ENCODE measurements at places on chromosomes 16 and 17.

GRCh38 chr17:70100983-70101382 is 26.0 kb downstream of the KCNJ16 start:
- DNase-seq = no peak

DNA sequence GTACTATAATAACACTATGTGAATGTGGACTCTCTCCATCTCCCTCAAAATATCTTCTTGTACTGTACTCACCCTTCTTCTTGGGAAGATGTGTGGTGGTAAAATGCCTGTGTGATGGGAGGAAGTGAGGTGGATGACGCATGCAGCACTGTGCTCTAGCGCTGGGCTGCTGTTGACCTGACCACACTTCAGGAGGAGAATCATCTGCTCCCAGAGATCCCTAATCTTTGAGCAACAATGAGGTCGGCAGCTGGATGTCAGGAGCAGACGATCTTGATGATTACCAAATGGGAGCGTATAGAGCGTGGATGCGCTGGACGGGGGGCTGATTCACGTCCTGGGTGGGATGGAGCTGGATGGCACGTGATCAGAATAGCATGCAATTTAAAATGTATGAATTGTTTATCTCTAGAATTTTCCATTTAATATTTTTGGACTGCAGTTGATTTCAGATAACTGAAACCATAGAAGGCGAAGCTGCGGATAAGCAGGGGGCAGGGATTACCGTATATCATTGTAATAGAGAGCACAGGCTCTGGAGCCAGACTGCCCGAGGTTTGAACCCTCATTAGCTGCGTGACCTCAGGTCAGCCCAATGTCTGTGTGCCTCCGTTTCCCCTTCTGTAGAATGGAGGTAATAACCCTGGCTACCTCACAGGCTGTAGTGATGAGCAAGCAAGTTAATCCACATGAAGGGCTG is 23.7 kb upstream of the CYLD start:
- DNase-seq = no peak

- no peak for DNase-seq
These were observed 22.8 kb downstream of the SLC43A2 start for GRCh38 chr17:1605681-1606351.

GRCh38 chr17:55607731-55608341 is 96.6 kb upstream of the SMIM36 start:
- DNase-seq = no peak

DNA sequence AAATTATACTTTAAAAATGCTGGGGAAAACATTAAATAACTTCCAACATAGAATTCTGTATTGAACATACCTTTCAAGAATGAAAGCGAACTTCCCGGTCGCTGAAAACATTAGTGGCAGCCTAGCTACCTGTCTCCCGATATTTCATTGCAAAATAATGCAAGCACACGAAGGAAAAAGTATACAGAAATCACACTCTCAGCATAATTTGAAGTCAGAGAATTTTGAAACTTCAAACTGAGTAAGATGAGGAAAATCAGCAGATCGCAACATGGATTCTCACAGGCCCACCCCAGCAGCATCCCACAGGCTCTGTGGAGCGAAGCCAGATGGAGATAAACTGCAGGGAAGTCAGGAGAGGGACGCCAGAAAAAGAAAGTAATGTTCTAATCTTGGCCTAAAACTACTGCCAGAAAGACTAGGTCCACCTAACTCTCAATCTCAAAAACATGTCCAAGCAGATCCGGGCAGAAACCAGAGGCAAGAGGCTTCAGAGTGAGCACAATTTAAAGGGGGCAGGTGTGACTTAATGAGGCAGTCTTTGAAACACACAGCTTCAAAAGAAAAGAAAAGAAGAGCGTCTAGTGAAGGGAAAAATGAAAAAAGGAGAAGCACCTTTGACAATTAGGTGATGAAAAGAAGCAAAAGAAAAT is 4.8 kb upstream of the GOSR1 start:
- no peak for DNase-seq

GRCh38 chr16:24396350-24397271 is 140.5 kb downstream of the CACNG3 start:
- no peak for DNase-seq

GRCh38 chr17:33241390-33241789 is 51.7 kb downstream of the ASIC2 start:
- DNase-seq = no peak

DNA sequence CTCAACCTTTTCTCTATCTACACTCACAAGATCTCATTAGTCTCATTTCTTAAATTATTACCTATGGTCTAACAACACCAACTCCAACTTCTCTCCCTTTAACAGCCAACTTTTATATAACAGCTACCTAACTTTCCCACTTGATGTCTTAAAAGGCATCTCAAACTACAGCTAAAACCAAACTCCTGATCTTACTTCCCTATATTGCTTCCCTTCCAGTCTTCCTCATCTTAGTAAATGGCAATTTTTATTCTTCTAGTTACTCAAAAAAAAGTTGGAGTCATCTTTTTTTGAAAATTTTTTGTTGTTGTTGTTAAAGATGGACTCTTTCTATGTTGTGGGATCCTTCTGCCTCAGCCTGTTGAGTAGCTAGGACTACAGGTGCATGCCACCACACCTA is 15.3 kb downstream of the SRR start:
- no peak for DNase-seq

DNA sequence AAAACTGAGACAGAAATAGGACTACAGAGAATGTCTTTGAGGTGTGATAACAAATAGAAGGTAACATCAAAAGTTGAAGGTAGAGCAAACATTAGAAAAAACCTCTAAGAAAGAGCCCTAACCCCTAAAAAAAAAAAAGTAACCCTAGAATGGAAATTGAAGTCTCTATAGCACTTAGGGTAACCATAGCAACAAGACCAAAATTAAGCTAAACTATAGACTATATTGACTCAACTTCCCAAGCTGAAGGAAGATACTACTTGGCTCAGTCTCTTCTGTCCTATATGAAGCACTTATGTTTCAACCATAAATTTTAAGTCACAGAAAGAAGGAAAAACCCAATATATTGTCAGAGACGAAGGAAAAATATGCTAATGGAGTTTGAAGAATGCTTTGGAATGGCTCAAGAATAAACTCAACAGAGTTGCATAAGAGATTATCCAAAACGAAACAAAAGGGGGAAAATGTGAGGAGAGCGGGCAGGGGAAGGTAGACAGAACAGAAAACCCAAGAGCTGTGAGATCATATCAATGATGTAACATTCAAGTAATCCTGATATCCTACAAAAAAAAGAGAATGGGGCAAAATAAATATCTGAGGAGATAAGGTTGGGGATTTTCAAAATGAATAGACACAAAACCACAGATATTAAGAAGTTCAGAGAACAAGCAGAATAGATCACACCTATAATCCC is 88.4 kb downstream of the USP32 start:
- DNase-seq = no peak

DNA sequence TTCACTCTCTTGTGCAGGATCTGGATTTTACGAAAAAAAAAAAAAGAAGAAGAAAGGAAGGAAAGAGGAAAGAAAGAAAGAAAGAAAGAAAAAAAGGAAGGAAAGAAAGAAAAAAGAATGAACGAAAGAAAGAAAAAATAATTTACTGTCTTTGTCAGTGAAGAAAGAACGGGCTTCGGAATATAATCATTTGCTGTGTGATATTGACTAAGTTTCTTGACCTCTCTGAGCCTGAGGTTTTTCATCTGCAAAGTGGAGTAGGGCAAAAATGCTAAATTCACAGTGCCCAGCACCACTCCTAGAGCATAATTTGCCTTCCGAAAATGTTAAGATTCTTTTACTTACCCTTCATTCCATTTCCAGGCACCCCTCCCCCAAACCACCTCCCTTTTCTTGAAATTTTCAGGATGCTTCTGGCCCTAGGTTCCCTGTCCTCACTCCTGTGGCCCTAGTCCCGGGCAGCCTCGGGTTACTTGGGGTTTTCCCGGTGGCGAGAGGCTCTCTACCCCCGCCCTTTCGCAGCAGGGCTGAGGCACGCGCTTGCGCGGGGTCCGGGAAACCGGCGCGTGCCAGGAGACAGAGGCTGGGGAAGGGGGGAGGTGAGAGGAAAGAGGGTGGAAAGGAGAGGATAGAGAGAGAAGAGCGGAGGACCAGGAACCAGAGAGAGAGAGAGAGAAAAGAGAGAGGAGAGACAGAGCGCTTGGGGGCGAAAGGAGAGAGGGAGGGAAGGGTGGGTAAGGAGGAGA is at the start of gene CNTNAP1:
TSS of gene CNTNAP1 (plus strand) at position 556 of the 746 bp plus-strand sequence. CDS start 299 bp downstream, outside the sequence.
- DNase-seq = no peak

GRCh38 chr17:73643001-73643851 is 1.0 kb downstream of the SDK2 start:
- DNase-seq = peak; percentile 29

DNA sequence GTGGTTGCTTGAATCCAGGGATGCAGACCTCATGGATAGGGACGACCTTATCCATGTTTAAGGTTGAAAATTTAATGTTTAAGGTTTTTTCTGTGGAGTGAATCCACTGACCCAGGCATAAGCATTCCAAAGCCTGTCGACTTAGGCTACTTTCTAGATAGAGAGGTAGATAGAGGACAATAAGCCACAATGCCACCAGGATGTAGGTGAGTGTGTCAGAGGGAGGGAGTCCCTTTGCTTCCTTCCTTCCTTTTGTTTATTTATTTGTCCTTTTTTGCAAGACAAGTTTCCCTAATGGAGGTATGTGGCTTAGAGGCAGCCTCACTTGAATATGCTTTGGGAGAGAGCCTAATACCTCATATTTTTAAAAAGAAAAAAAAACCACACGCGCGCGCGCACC is 834.2 kb upstream of the SOX9 start:
- no peak for DNase-seq

- DNase-seq = no peak
These were observed 554.3 kb upstream of the HSBP1 start for GRCh38 chr16:83253521-83253920.

- DNase-seq = no peak
These were observed 183.2 kb downstream of the AATF start for GRCh38 chr17:37131669-37132611.

DNA sequence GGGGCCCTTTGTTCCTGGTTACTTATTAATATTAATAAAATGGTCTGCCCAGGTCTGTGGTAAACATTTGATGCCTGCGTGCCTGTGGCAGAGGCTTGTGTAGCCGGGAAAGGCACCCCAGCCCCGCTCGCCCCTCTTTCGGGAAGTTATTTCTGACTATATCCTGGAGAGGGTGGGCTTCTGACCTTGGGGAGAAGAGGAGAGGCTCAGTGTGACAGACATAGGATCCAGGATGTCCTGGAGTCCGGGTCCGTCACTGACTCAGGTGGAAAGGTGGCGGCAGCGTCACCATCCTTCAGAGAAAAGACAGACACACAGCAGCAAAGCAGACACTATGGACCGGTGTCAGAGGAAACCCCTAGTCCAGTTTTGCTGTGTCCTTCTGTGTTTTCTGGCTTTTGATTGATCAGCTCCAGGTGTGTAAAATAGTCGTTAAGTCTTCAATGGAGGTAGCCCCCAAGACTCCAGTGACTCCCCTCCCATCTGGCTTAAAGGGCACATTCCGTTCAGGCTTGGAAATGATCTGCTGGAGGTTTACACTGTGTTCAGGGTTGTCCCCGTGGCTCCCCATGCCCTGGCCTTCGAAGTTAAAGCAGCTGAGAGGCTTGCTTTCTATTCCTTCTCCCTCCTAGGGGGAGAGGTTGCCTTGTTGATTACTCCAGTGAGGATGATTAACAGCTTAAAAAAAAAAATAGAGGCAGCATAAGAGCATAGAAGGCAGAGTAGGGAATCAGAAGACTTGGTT is 81.6 kb downstream of the CCDC182 start:
- no peak for DNase-seq

DNA sequence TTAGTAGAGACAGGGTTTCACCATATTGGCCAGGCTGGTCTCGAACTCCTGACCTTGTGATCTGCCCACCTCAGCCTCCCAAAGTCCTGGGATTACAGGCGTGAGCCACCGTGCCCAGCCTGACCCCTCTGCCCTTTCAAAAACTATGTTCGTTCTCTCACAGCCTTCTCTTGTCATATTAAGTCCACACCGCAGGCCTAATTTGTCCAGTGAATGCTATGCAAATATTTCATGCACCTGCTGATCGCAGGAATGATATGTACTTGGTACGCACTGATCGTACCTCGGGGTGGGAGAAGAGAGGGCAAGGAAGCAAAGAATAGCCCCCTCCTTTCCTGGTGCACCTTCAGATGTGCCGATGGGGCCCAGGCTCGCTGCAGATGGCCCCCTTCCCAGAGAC is 3.0 kb upstream of the BIRC5 start:
- no peak for DNase-seq

DNA sequence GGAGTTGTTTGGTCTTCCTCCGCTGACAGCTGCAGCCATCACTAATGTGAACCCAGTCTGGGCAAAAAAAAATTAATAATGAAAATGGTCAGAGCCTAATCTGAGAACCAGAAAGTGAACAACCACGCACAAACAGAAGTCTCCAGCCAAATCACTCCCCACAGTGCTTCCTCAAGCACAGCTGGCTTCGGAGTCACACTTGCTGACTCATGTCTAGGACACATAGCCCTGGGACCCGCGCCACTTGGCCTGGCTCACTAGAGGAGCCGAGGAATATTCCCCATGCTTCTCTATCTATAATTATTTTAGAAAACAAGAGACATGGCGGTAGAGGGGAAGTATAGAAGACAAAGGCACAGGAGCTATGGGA is 109.1 kb downstream of the ZFHX3 start:
- no peak for DNase-seq

GRCh38 chr16:69250081-69250480 is 61.1 kb upstream of the VPS4A start:
- no peak for DNase-seq

GRCh38 chr17:47966079-47966519 is 4.8 kb upstream of the CDK5RAP3 start:
- DNase-seq = no peak

GRCh38 chr16:29806099-29806579 is at the start of gene MAZ:
TSS of gene MAZ (plus strand) at chr16:29806529. CDS start at chr16:29806702, 173 bp downstream.
- DNase-seq = no peak

GRCh38 chr16:3171181-3171854 is 16.7 kb upstream of the OR1F1 start:
- DNase-seq = peak; percentile 46

DNA sequence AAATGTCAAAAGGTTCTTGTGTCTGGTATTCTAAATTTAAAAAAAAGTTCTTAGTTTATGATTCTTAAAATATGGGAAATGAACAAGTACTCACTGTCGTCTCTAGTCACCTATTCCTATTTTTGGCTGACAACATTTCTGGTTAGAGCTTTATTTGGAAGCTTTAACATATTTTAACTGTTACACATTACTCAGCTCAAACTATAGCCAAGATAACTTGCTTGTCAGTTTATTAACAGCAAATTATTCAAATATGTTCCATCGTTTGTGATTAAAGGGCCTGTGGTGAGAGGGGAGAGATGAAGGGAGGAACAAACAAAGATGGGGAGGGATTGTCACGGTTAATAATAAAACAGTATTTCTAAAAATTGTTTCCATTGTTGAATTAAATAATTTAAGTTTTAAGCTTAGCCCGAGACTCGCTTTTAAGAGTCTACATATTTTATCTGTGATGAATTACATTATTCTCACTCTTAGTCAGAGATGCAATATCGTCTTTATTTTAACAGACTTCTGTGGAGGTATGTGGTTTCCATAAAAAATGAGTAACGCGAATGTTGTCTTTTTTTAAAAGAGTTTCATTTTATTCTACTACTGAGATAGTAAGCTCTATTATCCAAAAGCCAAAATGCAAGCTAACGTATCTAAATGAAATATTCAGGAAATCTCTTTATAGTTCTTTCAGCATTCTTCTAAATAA is 321.9 kb upstream of the PMFBP1 start:
- no peak for DNase-seq

- no peak for DNase-seq
These were observed 11.8 kb downstream of the LASP1 start for GRCh38 chr17:38881600-38882191.

GRCh38 chr17:66941773-66942450 is 22.6 kb upstream of the CACNG4 start:
- no peak for DNase-seq
